ENCODE measurements at places on chromosomes 16 and 17.

DNA sequence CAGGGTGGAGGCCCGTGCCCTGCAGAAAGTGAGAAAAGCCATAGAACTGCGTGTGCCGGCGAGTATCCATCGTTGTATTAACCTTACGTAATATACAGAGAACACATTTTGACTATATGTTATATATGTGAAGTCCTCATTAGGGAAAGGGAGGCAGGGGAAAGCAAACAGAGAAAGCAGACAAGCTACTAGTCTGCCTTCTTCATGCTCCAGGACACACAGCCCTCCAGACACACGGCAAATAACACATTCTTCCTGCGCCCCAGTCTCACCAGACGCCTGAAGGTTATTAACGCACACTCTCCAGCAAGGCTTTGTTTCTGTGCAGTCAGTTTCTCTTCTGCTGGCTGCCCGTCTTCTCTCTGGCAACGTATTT is 28.8 kb downstream of the PRDM7 start:
- DNase-seq = no peak

GRCh38 chr17:39507511-39507910 is 46.2 kb downstream of the CDK12 start:
- no peak for DNase-seq

GRCh38 chr16:88060524-88061219 is 109.4 kb downstream of the BANP start:
- no peak for DNase-seq

DNA sequence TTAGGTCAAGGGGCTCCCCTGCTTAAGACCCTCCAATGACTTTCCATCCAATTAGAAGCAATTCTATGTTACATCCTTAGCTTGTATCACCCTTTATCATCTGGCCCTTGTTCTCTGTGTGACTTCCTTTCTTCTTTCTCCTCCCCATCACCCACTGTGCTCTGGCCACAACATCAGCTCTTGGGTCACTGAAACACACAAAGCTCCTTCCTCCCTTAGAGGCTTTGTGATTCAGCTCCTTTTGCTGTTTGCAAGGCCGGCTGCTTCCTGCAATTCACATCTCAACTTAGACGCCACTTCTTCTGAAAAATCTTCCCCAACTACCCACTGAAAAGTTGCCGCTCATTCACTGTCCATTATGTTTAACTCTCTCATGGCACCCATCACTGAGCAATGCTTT is 130.9 kb upstream of the CACNG3 start:
- no peak for DNase-seq

- no peak for DNase-seq
Observed at GRCh38 chr17:31297090-31297489, at the start of gene OMG. Gene OMG (minus strand): TSS chr17:31297239. CDS start chr17:31296331, 908 bp downstream.

DNA sequence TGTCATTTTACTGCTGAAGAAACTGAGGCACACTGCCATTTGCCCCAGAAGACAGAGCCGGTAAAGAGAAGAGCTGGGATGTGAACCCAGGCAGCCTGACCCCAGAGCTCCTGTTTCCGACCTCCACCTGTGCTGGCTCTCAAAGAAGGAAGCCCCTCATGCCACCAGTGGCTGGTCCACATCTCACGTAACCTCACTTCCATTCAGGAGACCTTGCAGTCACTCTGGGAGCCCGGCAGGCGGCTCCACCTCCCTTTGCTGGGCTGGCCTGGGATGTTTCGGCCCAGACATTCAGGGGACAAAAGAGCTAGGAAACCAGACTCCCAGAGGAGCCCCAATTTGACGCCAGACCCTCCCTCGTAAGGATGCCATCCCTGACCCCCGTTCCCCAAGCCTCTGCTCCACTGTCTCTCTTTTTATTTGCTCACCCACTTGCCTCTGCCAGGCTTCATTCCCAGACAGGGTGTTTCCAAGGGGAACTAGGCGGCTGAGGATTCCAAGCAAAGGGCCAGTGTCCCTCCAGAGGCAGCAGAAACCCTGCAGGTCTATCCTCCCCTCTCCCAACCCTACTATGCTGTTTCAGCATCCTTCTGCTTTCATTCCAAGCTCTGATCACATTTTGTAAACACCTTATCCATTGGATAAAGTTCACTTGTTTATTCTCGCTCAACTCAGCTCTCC is 2.8 kb downstream of the TAF1C start:
- no peak for DNase-seq

DNA sequence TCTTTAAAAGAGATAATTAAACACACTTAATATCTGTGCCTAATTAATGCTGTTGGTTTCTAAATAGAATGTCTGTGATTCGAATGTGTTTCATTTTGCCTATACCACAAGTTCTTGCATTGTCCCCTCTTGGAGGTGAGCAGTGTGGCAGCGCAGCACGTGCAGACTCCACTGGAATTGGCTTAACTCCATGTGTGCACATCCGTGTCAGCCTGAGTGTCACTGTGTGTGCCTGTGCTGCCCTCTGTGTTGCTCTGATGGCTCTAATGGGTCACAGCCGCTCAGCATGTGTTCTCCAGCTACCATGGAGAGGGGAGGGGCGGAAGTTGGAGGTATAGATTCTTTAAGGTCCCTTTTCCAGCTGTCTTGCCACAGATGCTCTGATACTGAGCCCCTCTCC is 226.6 kb downstream of the SPECC1 start:
- DNase-seq = no peak

- DNase-seq = peak; percentile 39
Observed at GRCh38 chr17:56593646-56594319, at the start of gene NOG. Gene NOG (plus strand): TSS chr17:56593699. CDS start chr17:56594224, 525 bp downstream.

DNA sequence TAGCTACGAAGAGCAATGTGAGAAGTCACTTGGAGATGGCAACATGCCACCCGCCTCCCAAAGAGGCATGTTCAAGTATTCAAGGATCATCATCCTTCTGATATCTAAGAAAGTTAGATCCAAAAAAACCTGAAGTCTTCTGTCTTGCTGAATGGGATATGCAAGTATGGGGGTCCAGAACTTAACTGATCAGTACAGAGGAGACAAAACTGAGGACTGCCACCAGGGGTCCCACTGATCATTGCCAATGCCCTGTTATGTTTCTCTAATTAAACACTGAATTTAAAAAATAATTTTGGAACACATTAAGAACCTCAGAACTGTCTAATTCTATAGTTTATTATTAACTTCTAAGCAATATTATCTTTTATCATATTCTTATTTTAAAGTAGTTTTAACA is 99.7 kb downstream of the CDH8 start:
- no peak for DNase-seq

- DNase-seq = no peak
Observed at GRCh38 chr16:81292936-81293335, 21.8 kb upstream of the GAN start.

- no peak for DNase-seq
Observed at GRCh38 chr17:28113269-28113668, 70.8 kb downstream of the NLK start.

GRCh38 chr17:29341726-29342125 is 47.8 kb upstream of the NUFIP2 start:
- no peak for DNase-seq

GRCh38 chr17:27430882-27431491 is 25.3 kb upstream of the KSR1 start:
- peak; percentile 8 for DNase-seq

DNA sequence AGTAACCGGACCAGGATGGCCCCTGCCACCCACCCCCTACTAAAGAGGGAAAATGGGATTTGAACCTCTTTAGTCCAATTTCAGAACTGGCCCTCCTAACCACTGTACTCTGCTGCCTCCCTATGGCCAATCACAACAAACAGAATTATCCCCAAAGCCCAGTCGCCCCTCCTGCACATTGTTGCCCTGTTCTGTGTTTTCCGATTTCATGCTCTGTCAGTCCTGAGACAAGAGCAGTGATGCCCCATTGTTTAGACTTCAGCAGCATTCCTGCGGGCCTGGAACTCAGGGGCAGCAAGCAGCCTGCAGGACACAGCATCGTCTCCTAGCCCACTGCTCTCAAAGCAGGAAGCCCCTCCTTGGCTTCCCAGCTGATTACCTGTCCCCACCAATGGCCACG is 20.5 kb upstream of the KLHL11 start:
- DNase-seq = no peak

- DNase-seq = no peak
Observed at GRCh38 chr16:67779256-67780014, 26.9 kb downstream of the RANBP10 start.

- DNase-seq = no peak
Observed at GRCh38 chr17:8488901-8489300, 53.2 kb downstream of the NDEL1 start.

GRCh38 chr17:42673885-42674754 is 2.7 kb downstream of the PLEKHH3 start:
- DNase-seq = no peak

- no peak for DNase-seq
Observed at GRCh38 chr16:84790301-84790700, 29.5 kb upstream of the CRISPLD2 start.

GRCh38 chr17:64572682-64573154 is 65.9 kb downstream of the CEP95 start:
- DNase-seq = no peak

- DNase-seq = no peak
Observed at GRCh38 chr16:50999181-50999580, 151.9 kb downstream of the SALL1 start.

Data from activated naive CD4-positive, alpha-beta T cell treated with Interleukin-2 at 50 U/mL for 16 hours (primary cell).